ENCODE measurements at places on chromosomes 6 and 20.

GRCh38 chr6:126341126-126341525, 1.2 kb downstream of the CENPW start:
- no peak for DNase-seq

DNA sequence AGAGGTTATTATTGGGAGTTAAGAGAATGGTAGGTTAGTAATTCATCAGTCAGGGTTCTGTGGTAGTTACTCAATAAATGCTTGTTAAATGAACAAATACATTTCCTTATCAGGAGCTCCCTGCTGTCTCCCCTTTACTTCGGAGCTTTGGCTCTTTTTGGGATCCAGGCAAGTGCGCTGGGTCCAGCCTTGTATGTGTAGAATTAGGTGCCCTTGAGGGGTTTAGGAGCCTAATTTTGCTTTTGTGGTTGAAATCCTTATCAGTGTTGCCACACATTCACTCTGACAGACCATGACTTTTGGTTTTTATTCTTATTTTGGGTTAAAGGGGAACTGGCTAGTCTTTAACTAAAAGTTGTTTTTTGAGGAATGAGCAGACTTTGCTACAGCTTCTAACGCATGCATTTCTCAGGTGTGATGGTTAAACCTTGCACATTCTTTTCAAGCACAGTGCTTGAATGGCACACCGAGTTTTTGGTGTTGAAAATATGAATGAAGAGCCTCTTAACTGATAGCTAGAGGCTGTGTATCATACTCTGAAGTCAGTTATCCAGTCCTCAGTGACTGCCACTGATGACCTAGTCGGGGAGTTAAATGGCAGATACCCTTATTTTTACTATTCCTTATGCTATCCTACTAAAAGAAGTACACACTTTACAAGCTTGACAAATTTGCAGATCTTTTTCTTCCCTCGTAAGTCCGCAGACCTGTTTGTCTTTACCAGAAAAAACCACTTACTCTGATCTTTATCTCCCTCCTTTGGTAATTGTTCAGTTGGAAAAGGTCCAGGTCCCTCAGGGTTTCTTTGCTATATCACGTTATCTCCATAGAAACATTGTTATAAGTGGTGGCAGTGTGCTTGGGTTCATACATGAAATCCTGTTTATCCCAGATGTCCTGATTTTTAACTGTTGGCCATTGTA, 50.7 kb upstream of the PLCG1 start:
- no peak for DNase-seq

GRCh38 chr20:1934721-1935573, 39.7 kb downstream of the SIRPA start:
- no peak for DNase-seq

DNA sequence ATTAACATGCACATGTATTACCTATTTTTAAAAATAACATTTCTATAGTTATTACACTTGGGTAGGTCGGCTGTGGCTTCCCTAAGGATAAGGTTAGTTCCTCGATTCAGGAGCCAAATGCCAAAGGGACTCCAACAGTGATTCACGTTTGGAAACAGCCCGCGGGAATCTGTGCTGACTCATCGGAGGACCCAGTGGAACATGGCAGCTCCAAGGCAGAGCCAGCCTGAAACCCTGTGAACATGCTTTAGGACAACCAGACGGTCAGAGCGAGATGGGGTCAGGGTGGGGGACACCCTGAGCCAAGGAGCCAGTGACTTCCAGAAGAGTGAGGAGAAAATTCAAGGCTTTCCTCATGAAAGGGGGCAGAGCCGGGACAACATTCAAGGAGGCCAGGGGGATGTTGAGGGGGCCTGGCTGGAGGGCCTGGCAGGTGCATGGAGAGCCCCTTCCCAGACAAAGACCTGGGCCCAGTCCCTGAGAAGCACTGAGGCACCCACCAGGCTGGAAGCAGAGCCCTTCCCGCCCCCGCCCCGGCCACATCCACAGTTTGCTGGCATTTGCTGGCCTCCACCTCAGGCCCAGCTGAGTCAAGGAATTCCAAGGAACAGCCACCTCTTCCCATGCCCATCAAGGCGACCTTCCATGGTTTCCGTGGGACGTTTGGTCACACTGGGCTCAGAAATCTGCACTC, 133.2 kb downstream of the SNX5 start:
- no peak for DNase-seq

DNA sequence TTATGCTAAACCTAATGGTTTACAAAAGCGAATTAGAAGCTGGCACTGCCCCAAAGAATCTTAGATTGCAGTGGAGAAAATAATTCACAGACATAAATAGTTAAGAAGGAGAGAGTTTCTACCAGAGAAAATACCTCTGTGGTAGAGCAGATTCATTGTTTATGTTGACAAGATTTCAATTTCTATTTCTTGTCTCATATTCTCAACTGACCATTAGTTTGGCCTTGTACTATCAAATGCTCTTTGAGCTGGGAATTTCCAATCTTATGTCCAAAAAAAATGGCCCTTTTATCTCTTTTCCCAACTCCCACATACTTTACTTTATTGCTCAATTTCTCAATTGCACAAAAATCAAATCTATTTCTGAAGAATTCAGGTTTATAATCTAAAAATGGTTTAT, 804.1 kb upstream of the CITED2 start:
- no peak for DNase-seq

- no peak for DNase-seq
These were observed 243.1 kb downstream of the ALDH8A1 start for GRCh38 chr6:134706806-134707205.

DNA sequence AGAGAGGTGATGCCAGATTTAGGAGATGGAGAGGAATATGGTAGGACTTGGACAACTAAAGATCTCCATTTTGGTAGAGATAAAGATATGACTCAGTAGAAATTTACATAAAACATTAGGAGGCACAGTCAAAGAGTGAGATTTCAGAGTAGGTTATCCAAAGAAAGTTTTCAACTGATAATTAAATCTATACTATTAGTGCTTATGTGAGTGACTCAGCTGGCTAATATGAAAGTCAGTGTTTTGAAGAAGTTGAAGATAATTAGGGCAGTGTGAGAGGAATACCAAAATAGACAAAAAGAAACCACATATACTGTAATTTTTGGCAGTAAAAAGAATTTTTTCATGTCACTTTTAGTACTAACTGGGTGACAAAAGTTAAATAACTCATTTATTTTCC, 712.8 kb upstream of the HS3ST5 start:
- DNase-seq = no peak

GRCh38 chr6:122416825-122417224, 17.4 kb downstream of the HSF2 start:
- DNase-seq = no peak

- no peak for DNase-seq
These were observed 11.5 kb downstream of the MAPK14 start for GRCh38 chr6:36039112-36039511.

- no peak for DNase-seq
These were observed 15.8 kb downstream of the NFATC2 start for GRCh38 chr20:51526754-51527153.

All from renal cortex interstitium (tissue), 15 donors.